ENCODE measurements at places on chromosomes 7 and 10.

DNA sequence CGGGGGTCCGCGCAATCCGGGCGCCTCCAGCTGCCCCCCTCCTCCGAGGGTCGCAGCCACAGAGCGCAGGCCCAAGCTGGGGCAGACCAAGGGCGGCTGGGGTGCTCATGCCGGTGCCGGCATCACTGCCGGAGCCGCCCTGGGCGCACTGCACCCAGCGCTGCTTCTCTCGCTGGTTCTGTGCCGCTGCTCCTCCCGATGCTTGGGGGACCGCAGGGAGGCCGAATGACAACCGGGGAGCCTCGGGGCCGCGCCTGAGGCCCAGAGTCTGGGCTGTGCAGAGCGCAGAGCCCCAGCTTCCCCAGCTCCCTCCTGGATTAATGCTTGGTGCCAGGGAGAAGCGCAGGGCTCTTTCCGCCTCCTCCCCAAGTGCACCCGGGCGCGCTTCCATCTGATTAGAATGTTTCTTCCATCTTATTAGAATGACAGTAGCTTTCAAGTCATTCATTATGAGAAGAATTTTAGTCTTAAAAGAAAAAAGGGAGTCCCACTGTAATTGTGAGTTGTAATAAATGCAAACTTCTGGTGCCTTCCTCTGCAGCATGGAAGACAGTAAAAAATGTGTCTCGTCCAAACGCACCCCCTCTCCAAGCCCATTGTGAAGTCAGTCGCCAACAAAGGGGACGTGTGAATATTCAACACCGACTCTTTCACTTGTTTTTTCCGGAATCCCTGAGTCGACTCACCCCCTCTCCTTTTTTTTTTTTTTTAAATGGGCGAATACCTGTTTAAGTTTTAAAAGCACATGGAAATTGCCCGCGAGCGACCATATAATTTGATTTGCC lies 19.5 kb upstream of the PTF1A start:
- DNase-seq: no peak

DNA sequence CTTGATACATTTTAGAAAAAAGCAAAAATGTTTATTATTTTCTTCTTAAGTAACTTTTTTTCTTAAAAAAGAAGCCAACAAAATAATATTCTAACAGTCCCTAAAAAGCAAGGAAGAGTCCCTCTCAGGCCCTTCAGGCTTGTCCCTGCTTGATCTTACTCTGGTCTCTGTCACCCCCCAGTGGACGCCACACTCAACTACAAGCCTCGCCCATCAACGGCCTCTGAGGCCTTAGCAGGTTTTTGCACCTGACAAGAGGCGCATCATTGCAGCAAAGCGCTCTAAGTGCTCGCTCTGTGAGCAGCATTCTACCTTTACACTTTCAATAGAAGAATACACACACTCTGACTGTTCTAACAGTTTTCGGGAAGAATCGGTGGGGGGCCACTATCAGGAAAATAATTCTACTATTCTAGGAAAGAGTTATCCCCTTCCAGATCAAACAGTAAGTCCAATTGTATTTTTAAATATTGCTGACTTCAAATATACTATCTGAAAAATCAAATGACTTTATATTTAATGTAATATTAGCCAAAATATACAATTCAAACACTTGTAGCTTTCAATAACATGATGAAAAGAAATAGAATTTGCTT lies 139.2 kb downstream of the USP6NL start:
- DNase-seq: peak; percentile 42

DNA sequence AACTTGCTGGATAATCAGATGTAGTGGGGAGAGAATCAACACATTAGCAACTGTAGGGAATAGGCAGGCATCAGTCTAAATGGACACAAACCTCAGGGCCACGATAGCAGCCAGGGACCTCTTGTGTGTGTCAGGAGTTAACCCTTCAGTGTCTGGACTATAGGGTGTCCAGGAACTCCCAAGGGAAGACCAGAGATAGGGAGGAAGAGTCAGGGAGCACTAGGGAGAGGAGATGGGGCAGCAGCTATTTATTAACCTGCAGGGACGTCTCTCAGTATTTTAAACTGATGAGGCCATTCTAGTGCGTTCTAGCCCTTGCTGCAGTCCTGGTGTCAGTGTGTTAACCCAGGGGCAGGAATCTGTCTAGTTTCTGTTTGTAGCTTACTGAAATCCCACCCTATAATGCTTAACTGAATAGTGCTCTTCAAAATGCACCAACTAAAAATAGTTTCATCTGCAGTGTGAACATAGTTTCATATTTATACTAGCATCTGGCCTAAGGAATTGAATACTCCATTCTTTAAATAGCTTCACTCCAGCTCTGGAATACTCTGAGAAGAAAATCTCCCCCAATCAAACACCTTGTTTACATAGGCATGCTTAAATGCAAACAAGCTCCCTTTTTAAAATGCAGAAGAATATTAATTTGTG lies 62.7 kb downstream of the ARID5B start:
- no peak for DNase-seq

DNA sequence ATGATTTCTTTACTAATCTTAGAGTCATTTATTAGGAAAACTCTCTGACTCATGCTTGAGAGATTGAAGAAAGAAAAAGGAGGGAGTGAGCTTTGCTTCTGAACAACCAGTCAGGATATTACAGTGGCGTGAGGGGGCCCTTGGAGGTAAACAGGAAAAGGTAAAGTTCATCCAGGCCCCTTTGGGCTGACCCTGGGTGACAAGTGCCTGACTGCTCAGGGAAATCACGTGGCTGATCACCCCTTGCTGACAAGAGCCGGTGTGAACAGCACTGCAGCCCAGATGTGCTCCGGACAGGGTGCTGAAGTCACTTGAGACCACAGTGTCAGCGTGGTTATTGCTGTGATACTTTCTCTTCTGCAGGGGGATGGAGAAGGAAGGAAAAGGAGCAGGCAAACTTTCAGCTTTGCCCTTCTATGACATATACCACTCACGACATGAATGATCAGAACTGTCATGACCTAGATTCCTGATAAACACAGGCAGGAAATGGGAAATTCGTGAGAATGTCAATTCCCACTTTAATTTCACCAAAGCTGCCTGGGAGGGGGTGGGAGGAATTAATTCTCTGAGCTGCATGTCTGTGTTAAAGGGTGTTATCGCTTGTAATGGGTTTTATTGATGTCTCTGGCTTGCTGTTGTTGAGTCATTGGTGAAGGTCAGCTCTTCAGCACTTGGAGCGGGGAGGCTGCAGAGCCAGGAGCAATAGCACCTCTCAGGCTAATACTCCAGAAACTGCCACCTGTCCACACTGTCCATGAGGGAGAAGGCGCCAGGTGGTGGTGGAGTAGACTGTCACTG lies 139.8 kb upstream of the AOAH start:
- DNase-seq: no peak

GRCh38 chr10:3491571-3491970 lies 293.4 kb downstream of the KLF6 start:
- no peak for DNase-seq

DNA sequence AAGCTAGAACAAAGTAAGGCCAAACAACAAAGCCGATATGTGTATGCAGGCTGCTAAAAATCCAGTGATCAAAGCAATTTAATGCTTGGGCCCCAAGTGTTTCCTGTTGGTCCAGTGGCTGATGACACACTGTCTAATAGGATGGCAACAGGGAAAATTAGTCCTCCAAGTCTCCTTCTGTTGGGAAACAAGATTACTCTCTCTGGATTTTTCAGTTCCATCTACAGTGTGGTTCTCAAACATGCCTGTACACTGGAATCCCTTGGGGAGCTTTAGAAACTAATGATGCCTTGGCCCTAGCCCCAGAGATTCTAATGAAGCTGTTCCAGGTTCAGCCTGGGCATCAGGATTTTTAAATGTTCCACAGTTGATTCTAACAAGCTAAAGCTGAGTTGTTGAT lies 198.7 kb downstream of the AHR start:
- DNase-seq: no peak

DNA sequence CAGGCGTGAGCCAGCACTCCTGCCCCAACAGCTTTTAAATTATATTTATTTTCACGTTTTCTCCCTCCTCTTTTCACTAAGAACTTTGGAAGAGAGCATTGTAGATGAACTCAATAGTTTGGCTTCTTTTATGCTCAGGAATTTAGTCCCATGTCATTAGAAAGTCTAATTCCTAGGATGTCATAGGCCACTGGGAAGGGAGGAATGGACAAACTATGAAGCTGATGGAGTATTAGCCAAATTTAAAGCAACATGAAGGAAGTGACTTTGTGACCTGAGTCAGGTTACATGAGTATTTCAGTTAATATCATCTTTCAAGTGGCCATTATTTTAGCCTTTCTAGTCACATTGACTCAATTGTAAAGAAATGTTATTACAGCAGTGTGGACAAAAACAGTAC lies 18.0 kb upstream of the OPN4 start:
- no peak for DNase-seq

GRCh38 chr7:32937344-32938174 lies 19.7 kb upstream of the FKBP9 start:
- no peak for DNase-seq

DNA sequence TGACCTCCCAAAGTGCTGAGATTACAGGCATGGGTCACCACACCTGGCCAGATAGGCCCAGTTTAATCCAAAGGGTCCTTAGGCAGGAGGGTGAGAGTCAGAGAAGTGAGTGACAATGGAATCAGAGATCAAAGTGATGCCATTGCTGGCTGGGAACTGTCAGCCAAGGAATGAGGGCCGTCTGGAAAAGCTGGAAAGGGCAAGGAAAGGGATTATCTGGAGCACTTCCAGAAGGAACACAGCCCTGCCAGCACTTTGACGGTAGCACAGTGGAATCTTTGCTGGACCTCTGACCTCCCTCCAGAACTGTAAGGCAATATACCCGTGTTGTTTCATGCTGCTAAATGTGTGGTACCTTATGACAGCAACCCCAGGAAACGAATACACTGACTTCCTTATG lies 11.3 kb upstream of the TAS2R40 start:
- DNase-seq: no peak

GRCh38 chr7:85659364-85659763 lies 472.5 kb upstream of the SEMA3D start:
- no peak for DNase-seq

GRCh38 chr10:127916826-127917225 lies 9.9 kb downstream of the PTPRE start:
- no peak for DNase-seq

DNA sequence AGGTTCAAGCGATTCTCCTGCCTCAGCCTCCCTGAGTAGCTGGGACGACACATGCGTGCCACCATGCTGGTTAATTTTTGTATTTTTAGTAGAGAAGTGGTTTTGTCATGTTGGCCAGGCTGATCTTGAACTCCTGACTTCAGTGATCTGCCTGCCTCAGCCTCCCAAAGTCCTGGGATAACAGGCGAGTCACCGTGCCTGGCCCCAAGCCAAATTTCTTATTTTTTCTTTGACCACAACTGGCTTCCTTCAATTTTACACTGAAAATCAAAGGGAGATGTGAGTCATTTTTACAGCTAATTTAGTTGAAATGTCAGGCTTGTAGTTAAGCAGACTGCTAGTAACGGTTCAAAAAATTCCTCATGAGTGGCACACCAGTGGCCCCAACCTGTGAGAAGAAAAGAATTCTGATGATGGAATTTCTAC lies 7.8 kb downstream of the RNF216 start:
- DNase-seq: peak; percentile 17

DNA sequence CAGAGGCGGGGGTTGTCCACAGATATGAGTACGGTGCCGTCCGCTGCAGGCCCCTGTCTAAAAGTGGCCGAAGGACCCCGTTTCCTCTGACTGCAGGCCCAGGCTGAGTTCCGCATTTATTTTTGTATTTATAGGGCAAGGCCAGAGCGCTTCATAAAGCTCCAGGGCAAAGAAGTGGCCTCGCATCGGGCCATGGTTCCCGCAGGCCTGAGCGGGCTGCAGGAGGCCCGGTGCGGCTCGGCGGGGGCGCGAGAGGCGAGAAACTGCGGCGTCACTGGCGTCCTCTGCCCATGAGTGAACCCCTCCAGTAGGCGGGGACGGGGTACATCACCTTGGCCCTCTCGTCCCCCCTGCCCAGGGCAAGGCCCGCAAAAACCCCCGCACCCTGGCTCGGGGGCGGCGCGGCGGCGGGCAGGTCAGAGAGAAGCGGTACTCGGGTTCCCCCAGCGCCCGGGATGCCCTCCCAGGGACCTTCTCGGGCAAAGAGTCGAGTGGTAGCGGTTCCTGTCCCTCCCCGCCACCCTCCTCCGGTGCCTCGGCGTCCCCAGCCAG lies 355.7 kb downstream of the DNAJB6 start:
- no peak for DNase-seq

GRCh38 chr7:47764746-47765145 lies 182.8 kb upstream of the TNS3 start:
- DNase-seq: no peak

DNA sequence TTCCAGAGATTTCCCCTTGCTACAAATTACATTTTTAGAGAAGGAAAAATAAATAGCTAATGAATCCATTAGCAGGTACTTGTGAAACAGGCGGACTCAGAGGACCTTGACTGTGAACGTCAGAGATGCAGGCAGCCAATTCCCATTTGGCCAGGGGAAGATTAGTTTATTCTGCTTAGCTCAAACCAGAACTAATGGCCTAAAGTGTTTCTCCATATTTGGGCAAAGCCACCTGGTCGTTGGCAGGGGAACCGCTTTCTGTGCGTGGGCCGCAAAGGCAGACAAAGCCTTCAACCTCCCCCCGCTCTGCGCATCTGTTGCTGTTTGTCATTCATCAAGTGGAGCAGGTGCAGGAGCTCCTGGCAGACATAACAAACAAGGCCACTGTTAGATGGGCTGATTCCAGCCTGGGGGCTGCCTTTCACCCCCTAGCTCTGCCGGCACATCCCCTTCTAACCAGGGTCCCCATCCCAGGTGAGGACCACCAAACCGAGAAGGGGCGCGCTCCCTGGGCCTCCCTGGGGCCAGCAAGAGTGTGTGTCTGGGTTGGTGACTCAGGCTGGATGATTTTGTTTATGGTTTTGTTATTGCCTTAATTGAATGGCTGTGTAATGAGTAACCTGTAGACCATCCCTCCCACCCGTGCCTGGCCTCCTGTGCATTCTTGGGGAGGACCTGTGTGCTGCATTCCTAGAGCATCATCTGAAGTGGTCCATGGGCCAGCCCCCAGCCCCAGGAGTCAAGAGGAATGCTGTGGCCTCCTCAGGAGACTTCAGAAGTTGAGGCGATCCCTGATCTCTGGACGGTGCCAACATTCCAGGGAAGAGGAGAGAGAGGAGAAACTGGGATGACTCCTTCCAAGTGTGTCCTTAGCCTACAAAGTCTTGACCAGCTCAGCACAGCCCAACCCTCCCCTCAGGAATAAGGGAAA lies 14.5 kb upstream of the CPA1 start:
- DNase-seq: no peak

GRCh38 chr10:106175760-106176377 lies 988.6 kb downstream of the SORCS1 start:
- DNase-seq: no peak

DNA sequence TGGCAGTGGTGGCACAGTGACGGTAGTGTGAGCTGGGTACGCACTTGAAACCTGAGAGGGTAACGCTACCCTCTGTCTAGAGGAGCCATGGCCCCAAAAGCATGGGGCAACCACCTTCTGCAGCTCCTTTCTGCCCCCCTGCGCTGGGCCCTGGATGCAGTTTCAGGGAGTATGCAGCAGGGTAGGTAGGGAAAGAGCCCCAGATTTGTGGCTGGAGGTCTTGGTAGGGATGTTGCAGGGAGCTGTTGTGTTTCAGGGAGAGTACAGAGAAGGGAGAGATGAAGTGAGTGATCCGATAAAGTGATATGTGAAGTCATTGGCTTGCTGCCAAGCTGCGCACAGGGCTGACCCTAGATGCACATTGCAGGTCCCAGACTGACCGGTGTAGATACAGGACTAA lies 2.7 kb upstream of the PGAM2 start:
- DNase-seq: no peak

GRCh38 chr10:48737886-48738285 lies 53.2 kb downstream of the WDFY4 start:
- no peak for DNase-seq

- DNase-seq: no peak
These were observed 33.6 kb downstream of the ABCB1 start for GRCh38 chr7:87567052-87567451.

Measured in activated CD8-positive, alpha-beta memory T cell treated with anti-CD3 and anti-CD28 coated beads for 48 hours (primary cell).